ENCODE measurements at places on chromosomes 2 and 18.

- DNase-seq, result no peak
Observed at GRCh38 chr2:18172607-18173006, 294.1 kb downstream of the KCNS3 start.

- no peak for DNase-seq
Observed at GRCh38 chr2:19987936-19988335, 2.0 kb downstream of the WDR35 start.

- DNase-seq, result peak; percentile 53
Observed at GRCh38 chr2:29113027-29113686, 2.1 kb upstream of the CLIP4 start.

DNA sequence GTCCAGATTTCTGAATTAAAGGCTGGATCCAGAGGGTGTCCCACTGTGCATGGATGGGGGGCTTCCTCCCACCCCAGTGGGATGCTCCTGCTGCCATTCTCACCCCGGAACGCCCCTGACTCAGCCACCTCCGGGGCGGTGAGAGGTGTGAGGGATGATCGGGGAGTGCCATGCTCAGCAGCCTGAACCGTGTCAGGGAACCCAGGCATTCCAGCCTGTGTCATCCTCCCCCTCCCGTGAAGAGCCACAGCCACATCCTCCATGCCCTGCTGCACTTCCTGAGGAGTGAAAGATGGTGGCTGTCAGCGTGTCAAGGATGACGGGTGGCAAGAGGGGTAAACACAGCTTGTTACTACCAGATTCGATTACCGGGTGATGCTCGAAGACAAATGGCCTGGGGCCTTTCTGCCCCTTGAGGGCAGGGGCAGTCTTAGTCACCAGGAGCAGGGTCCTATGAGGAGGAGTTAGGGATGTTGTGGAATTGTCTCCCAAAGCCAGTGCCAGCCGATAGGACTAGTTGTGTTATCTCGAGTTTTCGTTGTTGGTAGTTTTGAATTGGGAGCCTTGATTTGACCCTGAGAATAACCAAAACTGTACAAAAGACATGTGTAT lies 80.8 kb downstream of the TCF7L1 start:
- no peak for DNase-seq

DNA sequence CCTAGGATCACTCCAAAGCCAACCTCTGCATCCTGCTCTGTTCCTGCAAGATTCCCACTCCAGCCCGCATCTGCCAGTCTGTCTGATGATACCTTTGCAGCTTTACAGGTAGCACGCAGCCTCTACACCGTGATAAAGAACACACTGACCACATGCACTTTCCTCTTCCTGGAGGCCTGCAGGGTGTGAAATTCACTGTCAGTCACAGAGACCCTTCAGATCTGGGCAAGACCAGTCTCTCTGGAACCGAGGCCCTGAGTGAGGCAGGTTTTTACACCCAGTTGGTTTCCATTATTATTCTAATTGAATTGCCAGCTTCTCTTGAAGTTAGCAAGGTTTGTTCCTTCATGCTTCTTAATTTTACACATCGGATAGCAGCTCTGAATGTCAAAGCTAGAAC lies 30.5 kb upstream of the TWIST2 start:
- DNase-seq, result no peak

GRCh38 chr18:78955051-78955450 lies 24.6 kb upstream of the SALL3 start:
- no peak for DNase-seq

GRCh38 chr2:136069773-136070172 lies 48.2 kb downstream of the CXCR4 start:
- DNase-seq, result no peak

DNA sequence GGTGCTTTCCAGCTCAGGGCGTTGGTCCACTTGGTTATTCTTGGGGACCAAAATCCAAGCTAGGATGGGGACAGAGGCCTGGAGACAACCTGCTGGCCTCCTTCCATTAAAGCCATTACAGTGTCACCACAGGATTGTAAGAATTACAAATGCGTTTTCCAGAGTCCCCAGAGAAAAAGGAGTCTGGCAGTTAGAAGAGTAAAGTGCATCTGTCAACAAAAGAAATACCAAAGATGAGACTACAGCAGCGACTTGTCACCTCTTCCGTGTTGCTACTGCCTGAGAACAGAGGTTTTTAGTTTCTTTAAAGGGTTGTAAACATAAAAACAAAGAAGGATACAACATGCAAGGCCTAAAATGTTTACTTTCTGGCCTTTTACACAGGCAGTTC lies 235.7 kb downstream of the AGAP1 start:
- DNase-seq, result no peak

- DNase-seq, result no peak
Observed at GRCh38 chr2:159110784-159111183, 142.3 kb downstream of the TANC1 start.

GRCh38 chr2:233307565-233307964 lies at the start of gene SAG:
Gene SAG (plus strand): TSS chr2:233307816. CDS start chr2:233309190, 1,374 bp downstream.
- no peak for DNase-seq

GRCh38 chr2:69770193-69770702 lies 28.3 kb downstream of the ANXA4 start:
- DNase-seq, result peak; percentile 85

GRCh38 chr18:60406721-60407120 lies 34.1 kb upstream of the MC4R start:
- DNase-seq, result no peak

DNA sequence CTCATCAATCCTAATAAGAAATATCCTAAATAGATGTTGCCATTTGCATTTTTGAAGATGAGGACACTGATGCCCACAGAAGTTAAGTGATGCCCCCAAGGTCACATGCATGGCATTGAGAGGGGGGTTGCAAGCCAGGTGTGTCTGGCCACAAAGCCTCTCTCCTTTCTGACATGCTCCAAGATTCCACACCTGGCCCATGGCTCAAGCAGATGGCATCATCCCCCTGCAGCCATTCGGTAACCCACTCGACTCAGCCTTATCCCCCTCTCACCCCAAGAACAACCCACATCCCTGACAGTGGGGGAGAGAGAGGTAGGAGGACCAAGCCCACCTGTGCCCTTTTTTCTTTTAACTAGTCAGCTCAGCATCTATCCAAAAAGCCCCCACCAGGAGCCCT lies 16.5 kb upstream of the TEX51 start:
- DNase-seq, result no peak

GRCh38 chr2:51960281-51960680 lies 928.3 kb upstream of the NRXN1 start:
- no peak for DNase-seq

DNA sequence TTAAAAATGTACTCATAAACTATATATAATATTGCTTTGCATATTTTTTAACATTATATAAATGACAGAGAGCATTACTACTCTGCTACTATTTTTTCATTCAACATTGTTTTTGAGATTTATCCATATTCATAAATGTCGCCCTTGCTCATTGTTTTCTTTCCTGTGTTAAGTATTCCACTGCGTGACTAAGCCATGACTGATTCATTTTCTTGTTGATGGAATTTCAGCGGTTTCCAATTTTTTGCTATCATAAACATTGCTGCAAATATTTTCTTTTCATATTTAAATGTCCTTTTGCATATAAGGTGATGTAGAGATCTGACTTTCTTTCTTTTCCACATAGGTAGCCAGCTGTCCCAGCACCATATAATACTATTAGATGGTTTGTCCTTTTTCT lies 57.6 kb downstream of the SFXN5 start:
- DNase-seq, result peak; percentile 62

DNA sequence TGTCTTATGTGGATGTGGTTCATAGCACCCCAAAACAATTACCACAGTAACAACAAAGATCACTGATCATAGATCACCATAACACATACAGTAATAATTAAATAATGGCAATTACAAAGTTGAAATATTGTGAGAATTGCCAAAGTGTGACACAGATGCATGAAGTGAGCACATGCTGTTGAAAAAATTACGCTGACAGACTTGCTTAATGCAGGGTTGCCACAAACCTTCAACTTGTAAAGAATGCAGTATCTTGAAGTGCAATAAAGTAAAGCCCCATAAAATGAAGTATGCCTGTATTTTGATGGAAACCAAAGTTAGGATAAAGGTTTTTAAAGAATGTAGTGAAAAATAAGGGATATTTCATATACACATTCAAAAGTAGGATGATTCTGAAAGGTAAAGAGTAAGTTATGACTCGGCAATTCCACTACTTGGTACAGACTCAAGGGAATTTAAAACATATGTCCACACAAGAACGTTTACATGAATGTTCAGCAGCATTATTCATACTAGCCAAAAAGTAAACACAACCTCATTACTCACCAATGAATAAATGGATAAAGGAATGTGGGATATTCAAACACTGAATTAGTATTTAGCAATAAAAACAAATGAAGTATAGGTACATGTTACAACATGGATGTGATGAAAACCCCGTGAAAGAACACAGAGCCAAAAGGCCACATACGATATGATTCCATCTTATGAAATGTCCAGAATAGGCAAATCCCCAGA lies 61.6 kb downstream of the SCN9A start:
- peak; percentile 82 for DNase-seq

DNA sequence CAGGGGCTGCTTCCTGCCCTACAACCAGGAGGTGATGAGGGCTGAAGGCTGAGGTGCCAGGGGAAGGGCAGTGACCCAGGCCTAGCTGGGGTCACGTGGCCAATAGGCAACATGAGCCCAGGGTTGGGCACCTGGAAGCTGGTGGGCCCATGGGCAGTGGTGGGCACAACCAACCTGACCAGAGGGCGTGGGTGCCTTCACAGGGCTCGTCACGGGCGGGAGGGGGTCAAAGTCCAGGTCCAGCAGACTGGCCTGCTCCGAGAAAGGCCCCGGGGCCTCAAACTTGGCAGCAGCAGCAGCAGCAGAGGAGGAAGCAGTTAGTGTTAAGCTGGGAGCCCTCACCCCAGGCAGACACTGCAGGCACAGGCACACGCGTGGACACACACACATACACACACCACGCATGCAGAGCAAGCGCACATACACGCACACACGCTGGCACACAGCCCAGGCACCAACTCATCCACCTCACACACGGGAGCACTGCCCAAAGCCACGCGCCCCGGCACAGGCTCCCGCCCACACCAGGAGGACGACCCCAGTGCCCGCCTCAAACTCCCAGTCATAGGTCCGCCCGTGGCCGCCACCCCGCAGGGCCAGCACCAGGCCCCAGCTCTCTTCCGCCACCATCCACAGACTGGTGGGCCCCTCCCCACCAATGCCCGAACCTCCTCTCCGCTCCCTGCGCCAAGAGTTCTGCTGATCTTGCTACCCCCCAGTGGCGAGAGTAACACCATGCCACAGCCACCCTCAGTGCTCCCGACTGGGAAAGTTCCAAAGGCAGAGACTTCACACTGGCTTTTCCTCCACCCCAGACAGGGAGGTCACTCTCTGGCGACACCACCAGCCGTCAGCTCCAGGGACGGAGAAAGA lies 53.0 kb downstream of the BIN1 start:
- no peak for DNase-seq

DNA sequence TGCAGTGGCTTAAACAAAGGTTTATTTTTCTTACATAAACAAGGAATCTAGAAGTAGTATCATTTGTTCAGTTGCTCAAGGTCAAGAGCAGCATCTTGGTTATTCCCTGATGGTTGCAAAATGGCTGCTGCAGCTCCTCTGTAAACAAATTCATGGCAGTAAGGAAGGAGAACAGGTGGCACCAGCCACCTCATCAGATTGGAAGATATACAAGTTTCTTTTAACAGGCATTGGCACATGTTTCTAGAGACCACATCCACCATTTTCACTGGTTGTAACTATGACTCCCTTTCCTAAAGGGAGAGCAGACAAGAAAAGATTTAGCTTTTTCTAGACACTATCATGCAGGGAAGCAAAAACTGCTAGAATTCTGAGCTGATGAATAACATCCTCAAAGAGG lies 46.3 kb downstream of the PKDCC start:
- DNase-seq, result no peak

GRCh38 chr2:201152517-201152916 lies 30.4 kb upstream of the CASP10 start:
- DNase-seq, result no peak

Data from EL (cell line).